ENCODE measurements at places on chromosomes 11 and 22. TPM values are rescaled to one million over a fixed set of nuclear protein-coding genes. Genes with fewer than 3 reads are reported as not detected.

Gene MMP11
- total RNA-seq, result 5.2 TPM

Gene GAL3ST1
- total RNA-seq, result not detected

Gene MMP8
- total RNA-seq, result not detected

Gene UBE2L6
- total RNA-seq, result 44.3 TPM

Gene CASP1
- total RNA-seq, result 34.4 TPM

Gene TRIM22
- 69.4 TPM for total RNA-seq

Gene DEPDC5
- 10.6 TPM for total RNA-seq

Gene PATE2
- 0.13 TPM for total RNA-seq

Gene C11orf86
- not detected for total RNA-seq

Gene OR52H1
- 0.66 TPM for total RNA-seq

Gene C11orf97
- total RNA-seq, result not detected

Gene OR52E8
- not detected for total RNA-seq

Gene IGLL1
- not detected for total RNA-seq

Gene SERPING1
- 9.5 TPM for total RNA-seq

Gene ZNF215
- total RNA-seq, result 4.0 TPM

Gene KRTAP5-10
- total RNA-seq, result not detected

Gene SORL1
- 2.0 TPM for total RNA-seq

Gene KRTAP5-1
- total RNA-seq, result not detected

Gene ABCG4
- total RNA-seq, result under 0.01 TPM

Gene NRIP3
- total RNA-seq, result 15.2 TPM

Gene SAA1
- total RNA-seq, result not detected

Gene APOA1
- 0.87 TPM for total RNA-seq

Gene SHANK2
- total RNA-seq, result 2.6 TPM

Gene GPR137
- 7.6 TPM for total RNA-seq

Gene SYT13
- not detected for total RNA-seq

Gene CDCA5
- 4.2 TPM for total RNA-seq

Gene HTR3A
- total RNA-seq, result not detected
